ENCODE measurements at places on chromosomes 12 and 14. TPM values are rescaled to one million over a fixed set of nuclear protein-coding genes. Genes with fewer than 3 reads are reported as not detected.

GRCh38 chr12:71602761-71603577 lies 60.7 kb downstream of the ZFC3H1 start:
- no peak for DNase-seq

DNA sequence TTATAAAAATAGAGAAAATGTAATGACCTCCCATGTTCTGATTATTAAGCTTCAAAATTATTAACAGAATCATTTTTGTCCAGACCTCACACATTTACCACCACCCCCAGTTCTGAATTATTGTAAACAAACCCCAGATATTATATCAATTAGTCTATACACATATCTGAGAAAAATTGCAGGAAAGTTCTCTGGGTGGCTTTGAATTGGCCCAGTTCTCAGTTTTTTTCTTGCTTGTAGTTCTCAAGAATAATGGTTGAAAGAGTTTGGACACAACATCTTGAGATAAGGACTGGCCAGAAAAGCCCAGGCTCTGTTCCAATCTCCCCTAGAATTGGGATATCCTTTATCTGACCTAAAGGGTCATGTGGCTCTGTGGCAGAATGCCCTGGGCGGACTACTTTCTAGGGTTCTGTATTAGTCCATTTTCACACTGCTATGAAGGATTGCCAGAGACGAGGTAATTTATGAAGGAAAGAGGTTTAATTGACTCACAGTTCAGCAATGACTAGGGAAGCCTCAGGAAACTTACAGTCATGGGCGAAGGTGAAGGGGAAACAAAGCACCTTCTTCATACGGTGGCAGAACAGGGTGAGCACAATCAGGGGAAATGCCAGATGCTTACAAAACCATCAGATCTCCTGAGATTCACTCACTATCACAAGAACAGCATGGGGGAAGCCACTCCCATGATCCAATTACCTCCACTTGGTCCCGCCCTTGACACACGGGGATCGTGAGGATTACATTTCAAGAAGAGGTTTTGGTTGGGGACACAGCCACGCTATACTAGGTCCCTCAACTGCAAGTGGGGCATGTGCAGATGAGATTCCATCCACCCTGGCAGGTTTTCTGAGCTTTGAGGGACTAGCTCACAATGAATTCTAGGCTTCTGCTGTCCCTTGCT lies 1504.6 kb upstream of the FLRT2 start:
- DNase-seq, result no peak

GRCh38 chr12:75539889-75540288 lies 28.5 kb upstream of the KRR1 start:
- DNase-seq, result no peak

- no peak for DNase-seq
Measured at GRCh38 chr12:98816720-98817119, 171.6 kb downstream of the APAF1 start.

DNA sequence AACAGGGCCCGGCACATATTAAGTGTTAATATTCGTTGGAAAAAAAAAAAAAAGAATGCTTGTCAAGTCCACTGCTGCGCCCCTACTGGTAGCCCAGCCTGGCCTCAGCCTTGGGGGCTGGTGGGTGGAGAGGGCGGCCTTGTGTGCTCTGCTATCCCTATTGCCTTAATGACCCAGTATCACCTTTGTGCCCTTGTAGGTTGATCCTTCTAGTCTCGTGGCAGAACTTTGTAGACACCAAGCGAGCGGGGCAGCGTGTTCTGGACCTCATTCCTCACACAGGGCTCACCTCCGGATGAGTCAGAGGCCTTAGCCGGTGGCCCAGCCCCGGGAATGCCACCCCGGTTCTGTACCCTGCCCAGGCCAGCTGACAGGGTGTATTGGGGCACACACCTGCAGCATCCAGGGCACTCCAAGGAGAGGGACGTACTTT lies 1.8 kb upstream of the RCOR1 start:
- DNase-seq, result peak; percentile 74

DNA sequence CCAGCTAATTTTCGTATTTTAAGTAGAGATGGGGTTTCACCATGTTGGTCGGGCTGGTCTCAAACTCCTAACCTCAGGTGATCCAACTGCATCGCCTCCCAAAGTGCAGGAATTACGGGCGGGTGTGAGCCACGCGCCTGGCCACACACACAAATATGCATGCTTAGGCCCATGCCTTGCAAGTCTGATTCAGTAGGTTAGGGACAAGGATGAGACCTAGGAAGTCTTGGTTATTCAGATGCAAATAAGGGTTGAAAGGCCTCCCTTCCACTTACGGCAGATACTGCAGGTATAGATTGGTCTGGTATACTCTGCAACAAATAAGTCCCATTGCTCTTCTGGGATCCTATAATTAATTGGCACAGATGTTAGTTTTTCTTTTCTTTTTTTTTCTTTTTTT lies 32.9 kb downstream of the TXNRD1 start:
- DNase-seq, result no peak

DNA sequence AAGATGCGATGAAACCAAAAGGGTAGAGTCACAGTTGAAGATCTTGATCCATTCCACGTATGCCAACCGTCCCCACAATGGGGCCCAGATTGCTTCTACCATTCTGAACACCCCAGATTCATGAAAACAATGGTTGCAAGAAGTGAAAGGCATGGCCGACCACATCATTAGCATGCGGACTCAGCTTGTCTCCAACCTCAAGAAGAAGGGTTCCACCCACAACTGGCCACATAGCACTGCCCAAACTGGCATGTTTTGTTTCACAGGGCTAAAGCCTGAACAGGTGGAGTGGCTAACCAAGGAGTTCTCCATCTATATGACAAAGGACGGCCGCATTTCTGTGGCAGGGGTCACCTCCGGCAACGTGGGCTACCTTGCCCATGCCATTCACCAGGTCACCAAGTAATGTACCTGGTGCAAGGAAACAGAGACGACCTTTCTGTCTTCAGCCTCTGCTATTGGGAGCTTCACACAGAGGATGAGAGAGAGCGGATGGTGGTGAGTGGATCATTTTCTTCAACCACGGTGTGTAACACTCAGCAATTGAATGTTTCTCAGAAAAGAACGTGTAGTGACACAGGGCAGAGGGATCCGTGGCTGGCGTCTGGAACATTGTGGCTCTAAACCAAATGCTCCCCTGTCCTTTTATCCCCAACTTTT lies 26.8 kb upstream of the CLEC2D start:
- DNase-seq, result no peak

GRCh38 chr12:5230156-5230555 lies 186.5 kb downstream of the KCNA5 start:
- DNase-seq, result no peak

GRCh38 chr12:93918262-93918661 lies 230.1 kb upstream of the PLXNC1 start:
- no peak for DNase-seq

- no peak for DNase-seq
Measured at GRCh38 chr14:53368711-53369201, 215.6 kb upstream of the DDHD1 start.

DNA sequence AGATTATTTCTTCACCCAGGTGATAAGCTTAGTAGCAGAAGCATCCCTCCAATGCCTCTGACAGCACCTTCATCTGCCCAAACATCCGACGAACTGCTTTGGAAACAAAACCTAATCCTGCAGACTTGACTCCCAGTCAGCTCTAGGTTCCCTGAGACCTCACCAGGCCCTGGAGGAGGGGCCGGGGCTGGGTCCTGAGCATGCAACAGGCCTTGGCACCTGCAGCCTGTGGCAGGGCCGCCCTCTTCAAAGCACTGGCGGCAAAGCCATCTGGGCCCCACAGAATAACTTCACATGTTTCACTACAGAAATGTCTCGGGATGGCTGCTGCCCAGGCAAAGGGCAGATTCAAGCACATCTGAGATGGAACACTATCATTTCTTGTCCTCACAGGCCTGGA lies 133.3 kb downstream of the PIWIL1 start:
- DNase-seq, result no peak

- no peak for DNase-seq
Measured at GRCh38 chr14:41699486-41699885, 92.8 kb downstream of the LRFN5 start.

- DNase-seq, result no peak
Measured at GRCh38 chr12:115639648-115640012, 637.9 kb downstream of the MED13L start.

GRCh38 chr12:18361433-18361832 lies 100.1 kb downstream of the PIK3C2G start:
- DNase-seq, result no peak

GRCh38 chr12:131557078-131557709 lies 153.7 kb upstream of the SFSWAP start:
- DNase-seq, result no peak

- DNase-seq, result no peak
Measured at GRCh38 chr12:122413516-122414404, 8.7 kb downstream of the CLIP1 start.

GRCh38 chr12:5512601-5512970 lies 80.7 kb downstream of the NTF3 start:
- no peak for DNase-seq

- no peak for DNase-seq
Measured at GRCh38 chr12:92927055-92927435, 2.0 kb downstream of the EEA1 start.

DNA sequence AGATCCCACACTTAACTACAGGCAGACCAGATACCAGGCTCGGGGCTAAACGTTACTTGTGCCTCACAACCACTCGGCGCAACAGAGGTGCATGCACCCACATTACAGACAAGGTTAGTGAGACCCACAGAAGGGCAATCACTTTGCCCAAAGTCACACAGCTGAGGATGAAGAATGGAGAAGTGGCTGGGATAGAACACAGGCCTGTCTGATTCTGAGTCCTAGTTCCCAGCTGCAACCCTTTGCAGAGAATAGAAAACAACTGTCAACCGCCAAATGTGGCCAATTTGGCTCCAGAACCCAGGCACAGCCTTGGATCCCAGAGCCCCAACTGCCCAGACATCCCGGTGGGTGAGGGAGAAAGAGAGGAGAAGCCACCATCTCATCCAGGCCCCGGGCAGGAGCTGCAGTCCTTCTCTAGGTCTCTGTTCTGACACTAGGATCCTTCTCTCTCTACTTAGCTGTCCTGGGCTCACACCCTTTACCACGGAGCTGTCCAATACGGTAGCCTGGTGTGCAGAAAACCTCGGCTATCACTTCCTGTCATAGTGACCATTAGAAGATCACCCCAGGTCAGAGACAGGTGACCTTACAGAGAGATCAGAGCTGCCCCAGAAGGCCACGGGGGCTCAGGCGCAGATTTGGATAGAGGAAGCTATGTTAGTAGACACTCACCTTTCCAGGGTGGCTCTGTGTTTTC lies 59.1 kb downstream of the FAM222A start:
- no peak for DNase-seq

DNA sequence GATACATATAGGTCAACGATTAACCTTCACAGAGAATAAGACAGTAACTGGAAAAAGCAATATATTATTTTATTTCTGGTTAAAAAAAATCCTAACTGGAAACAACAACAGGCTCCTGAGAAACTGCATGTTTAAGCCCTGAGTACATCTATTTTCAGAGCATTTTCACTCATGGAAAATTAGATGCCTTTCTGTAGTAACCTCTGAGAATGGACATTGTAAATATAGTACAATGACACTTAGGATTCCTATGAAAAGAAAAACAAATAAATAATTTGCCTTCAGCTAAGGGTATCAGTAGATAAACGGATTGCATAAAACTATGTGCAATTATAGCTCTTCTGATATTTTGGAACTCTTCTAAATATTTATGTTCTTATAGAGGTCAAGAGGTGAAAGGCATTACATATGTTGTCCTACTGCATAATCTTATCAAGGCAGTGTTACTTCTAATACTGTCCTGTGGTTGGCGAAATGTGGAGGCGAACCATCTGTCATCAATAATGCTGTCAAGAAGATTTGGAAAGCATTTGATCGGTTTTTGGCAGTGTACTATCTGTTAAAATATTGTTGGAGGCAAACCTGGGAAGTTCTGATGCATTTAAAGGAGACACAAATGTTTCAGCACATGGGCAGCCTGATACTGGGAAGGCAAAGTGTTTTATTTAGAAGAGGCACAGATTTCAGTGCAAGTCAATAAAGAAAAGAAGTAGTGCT lies 381.8 kb downstream of the BTG1 start:
- DNase-seq, result no peak

DNA sequence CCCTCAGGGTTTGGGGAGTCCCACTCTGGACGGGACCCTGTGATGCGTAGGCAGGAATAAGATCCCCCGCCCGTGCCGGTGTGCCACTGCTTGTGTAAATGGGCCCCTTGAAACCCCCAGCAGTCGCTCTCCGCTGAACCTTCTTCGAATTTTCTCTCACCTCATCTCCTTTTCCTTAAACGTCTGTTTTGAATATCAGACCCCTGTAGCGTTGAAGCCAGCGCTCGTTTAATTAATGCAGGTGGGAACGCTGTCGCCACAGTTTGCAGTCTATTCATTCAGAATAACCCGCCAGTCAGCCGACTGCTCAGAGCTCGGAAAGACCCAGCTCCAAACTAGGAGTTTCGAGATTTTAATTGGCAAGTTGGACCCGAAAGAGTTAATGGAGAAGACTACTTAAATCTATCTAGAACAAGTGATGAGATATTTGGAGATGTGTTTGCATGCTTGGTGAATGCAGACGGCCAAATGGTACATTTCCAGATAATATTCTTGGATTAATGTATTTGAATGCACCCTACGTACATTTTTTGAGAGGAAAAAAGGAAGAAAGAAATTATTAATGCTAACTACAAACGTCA lies 739 bp upstream of the PPP2R5E start:
- no peak for DNase-seq

DNA sequence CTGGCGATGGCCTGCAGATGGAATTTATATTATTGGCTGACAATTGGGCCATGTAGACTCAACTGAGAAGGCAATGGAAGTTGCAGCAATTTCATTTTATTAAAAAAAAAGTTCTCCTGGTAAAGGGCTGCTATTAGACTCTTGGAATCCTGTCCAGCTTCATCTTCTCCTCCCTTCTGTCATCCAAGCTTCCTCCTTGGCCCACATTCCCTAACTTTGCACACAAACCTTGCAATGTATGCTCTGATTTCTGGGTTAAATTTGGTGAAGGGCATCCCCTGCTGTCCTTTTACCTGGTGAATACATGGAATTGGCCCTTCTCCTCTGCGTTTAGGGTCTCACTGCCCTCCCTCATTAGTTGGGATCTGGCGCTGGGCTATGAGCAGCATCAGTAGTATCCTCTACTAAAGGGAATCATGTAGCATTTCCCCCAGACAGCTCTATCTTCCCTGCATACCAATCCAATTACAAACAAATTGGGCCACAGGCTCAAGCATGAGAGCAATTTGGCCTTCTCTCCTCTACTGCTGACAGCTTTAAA lies 336.9 kb downstream of the BMP4 start:
- DNase-seq, result no peak

Gene SMARCD1
- 92.8 TPM for total RNA-seq

Gene KCNK10
- 0.68 TPM for total RNA-seq

Gene MYF6
- not detected for total RNA-seq

Gene LUM
- not detected for total RNA-seq

Gene PLEKHG7
- 0.29 TPM for total RNA-seq

Gene PPP4R4
- 1.00 TPM for total RNA-seq

Gene CLEC4D
- total RNA-seq, result not detected

Gene OASL
- total RNA-seq, result not detected

Gene NAA30
- total RNA-seq, result 15.0 TPM

Gene OR4E2
- total RNA-seq, result not detected

Measured in OCI-LY7 (cell line).